ENCODE measurements at places on chromosomes 7 and 10. TPM values are rescaled to one million over a fixed set of nuclear protein-coding genes. Genes with fewer than 3 reads are reported as not detected.

GRCh38 chr10:71392791-71393781 is 3.6 kb upstream of the CDH23 start:
- no peak for DNase-seq

DNA sequence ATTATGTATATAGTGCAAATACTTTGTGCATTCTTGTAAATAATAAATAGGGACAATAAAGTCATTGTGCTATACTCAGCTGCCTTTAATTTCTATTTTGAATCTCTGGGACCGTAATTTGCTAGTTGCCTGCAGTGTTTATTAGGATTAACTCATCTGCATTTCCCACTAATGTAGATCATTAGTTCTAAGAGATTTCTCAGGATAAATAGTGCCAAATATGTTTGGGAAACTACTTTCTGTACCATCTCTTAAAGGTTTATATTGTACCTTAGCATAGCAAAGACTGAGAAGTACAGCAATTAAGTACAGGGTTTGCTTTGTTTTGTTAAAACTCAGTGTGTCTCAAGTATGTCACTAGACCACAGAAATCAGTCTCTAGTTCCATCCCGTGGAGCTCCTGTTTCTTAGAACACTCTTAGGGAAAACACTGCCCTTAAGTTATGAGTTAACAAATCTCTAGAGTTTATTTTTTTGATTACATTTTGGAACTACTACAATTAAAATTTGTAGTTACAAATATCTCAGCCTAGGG is 26.0 kb downstream of the ADD3 start:
- DNase-seq: no peak

GRCh38 chr10:71810048-71810750 is 36.9 kb upstream of the VSIR start:
- no peak for DNase-seq

- DNase-seq: peak; percentile 79
These were observed 8.0 kb upstream of the GRK5 start for GRCh38 chr10:119199231-119199992.

DNA sequence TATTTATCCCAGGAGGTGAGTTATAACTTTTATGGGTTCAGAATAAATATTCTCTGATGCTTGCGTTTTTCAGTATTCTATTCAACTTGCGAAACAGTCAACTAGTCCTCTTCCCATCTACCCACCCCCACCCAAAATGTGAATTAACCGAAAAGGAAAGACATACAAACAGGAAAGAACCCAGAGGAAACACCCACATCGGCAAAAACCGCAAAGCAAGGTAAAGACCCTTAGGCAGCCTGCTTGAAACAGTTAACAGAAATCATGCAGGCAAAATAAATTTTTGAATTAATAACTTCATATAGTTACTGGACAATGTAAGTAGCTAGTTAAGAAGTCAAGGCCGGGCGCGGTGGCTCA is 5.4 kb downstream of the ZC3HAV1 start:
- no peak for DNase-seq

DNA sequence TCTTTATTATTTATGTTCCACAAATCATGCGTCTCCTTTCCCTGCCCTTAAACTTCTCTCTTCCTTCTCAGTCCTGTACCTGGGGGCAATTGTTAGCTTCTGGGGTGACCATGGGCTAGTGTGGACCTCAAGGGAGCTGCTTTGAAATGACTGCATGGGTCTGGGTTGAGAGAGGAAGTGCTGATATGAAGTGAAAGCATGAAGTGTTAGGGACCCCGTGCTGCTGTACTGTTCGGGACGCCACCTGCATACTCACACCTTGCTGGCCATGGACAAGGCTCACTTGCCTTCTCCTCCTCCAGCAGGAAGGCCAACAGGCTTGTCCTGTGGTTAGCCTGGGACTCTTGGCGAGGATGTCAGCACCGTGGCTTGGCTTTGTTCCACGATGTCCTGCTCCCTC is 56.7 kb downstream of the MTPN start:
- DNase-seq: no peak

DNA sequence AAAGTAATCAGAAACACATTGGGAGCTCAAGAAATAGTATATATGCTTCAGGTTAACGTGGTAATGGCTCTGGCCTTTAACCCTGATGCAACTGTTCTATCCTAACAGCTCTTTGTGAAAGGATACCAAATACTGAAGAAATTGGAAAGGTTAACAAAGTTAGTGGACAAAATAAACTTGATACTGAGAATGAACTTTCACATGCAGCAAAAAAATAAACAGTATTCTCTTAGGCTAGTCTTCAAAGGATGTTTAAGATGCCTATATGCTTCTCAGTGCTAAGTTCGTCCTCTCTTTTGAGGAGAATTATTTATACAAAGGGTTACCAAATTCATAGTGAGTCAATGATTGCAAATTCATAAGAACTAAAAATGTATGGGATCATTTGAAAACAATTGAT is 256.2 kb upstream of the FERD3L start:
- no peak for DNase-seq

DNA sequence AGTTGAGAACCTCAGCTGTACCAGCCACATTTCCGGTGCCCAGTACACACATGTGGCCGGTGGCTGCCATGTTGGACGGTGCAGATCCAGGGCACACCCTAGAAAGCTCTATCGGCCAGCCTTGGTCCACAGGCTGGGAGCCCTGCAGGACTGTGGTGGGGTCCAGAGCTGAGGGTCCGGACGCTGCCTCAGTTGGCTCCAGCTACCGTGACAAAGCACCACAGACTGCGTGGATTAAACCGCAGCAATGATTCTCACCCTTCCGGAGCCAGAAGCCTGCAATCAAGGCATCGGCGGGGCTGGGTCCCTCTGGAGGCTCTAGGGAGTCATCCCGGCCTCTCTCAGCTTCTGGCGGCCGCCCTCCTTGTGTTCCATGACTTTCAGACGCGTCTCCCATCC is 50.1 kb downstream of the PDGFA start:
- no peak for DNase-seq

- no peak for DNase-seq
These were observed 37.1 kb upstream of the COMTD1 start for GRCh38 chr10:75272896-75273295.

DNA sequence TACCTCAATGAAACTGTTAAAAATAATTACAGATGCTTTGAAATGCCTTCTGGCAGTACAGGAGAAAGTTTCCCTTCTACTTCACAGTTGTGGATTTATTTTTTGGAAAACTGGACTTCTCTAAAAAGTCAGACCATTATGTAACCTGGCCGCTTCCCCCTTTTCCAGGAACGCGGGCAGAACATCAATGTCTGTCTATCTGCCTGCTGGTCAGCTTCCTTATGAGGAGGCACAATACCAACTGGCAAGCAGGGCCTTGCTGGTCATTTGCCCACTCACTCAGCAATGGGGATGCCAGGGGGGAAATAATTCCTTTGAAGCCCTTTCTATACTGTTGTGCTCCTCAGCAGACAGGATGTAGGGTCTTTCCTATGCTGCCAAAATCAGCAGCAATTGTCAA is 22.5 kb upstream of the ADRB1 start:
- DNase-seq: no peak

- no peak for DNase-seq
These were observed 642.8 kb downstream of the TNS3 start for GRCh38 chr7:46939089-46939488.

GRCh38 chr7:90917539-90917938 is 321.4 kb downstream of the CDK14 start:
- no peak for DNase-seq

TSPAN12 gene
- total RNA-seq: 0.79 TPM

RNLS gene
- total RNA-seq: 2.0 TPM

BMS1 gene
- total RNA-seq: 22.6 TPM

Measured in HFFc6 (cell line).